ENCODE measurements at places on chromosomes 5 and 9.
A peak's percentile ranks its signal among the peaks of the same experiment; 100 is the strongest.

GRCh38 chr5:84058561-84058960 is 326.1 kb downstream of the EDIL3 start:
- DNase-seq, result no peak

GRCh38 chr5:63963080-63963735 is 963 bp upstream of the HTR1A start:
- peak; percentile 68 for DNase-seq

DNA sequence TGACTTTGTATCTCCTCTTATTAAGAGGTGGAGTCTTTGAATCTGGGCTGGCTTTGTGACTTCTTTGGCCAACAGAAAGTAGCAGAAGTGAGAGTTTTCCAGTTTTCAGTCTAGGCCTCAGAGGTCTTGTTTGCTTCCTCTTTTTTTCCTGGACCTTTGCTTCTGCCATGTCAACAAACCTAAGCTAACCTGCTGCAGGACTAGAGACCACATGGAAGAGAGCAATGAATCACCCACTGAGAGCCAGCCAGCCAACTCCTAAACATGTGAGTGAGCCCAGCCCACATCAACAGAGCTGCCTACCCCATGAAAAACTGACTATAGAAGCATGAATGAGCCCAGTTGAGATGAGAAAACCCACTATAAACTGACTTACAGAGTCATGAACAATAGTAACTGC is 29.9 kb downstream of the MRPL22 start:
- peak; percentile 8 for DNase-seq

- no peak for DNase-seq
Measured at GRCh38 chr5:10985721-10986110, 224.7 kb upstream of the DAP start.

GRCh38 chr5:9621379-9621903 is 8.7 kb downstream of the TAS2R1 start:
- peak; percentile 88 for DNase-seq

DNA sequence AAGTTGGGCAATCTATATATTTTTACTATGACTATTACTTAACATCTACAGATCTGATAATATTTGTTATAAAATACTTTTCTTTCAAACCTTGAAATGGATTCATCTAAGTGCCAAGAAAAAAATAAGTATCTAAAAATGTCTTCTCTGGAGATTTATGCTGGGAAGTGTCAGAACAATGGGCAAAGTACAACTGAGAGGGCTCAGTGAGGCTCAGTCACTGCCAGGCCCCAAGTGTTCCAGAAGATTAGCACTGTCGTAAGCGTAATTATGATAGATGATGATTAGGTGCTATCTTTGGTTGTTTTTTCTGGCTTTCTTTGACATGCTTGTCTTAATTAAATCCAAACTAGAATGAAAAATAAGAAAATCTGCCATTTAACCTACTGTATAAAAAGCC is 72.2 kb upstream of the ADAMTS19 start:
- no peak for DNase-seq

Data from fibroblast of skin of back (primary cell).